ENCODE measurements at places on chromosomes 13 and 19.

- DNase-seq = peak; percentile 36
Measured at GRCh38 chr13:51614350-51614786, 30.1 kb downstream of the WDFY2 start.

DNA sequence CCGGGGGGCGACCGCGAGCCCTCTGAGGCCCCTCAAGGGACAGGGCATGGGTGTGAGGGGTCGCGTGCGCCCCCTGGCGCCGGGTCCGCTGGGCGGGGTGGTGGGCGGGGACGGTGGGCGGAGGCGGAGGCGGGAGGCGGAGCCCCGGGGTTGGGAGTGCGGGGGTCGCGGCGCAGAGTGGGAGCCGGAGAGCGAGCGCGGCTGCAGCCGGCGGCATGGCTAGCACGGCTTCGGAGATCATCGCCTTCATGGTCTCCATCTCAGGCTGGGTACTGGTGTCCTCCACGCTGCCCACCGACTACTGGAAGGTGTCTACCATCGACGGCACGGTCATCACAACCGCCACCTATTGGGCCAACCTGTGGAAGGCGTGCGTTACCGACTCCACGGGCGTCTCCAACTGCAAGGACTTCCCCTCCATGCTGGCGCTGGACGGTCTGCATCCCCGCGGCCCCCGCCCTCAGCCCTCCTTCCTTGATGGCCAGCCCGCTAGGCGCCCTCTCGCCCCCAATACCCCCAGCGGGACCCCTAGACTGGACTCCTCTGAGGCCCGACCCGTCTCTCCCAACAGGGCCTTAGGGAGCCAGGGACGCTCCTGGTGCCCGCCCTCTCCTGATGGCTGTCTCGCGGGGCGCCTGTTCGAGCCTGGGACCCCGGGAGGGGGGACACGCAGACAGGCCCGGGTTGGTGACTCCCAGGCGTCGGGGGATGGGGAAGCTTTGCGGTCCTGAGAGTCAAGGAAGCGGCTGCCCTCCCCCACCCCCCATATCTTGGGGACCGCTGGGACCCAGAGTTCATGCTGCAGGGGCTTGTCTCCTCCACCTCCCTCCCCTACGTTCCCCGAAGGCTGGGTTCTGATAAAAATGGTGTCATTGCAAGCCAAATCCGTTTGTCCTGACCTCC lies at the start of gene CLDN10:
Gene CLDN10, plus strand, starts transcription at position 182 of the 903 bp plus-strand sequence. Its CDS starts 34 bp downstream, at position 216.
- DNase-seq = no peak

GRCh38 chr13:101614491-101614890 lies 162.0 kb downstream of the ITGBL1 start:
- peak; percentile 1 for DNase-seq

DNA sequence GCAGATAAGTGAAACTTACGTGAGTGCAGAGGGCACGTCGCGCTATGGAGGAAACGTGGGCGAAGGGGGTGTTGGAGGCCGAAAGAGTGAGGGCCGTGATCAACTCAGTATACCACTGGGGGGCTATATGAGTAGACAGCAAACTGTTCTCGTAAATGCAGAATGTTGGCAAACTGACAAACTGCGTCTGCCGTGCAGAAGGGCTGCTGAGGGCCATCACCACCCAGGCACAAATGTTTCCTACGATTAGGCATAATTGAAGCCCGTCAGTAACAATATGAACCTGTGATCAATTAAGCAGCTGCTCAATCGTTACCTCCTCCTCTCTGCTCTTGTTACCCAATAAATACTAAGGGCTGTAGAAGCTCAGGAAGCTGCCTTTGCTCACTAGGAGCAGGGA lies 17.3 kb upstream of the MADCAM1 start:
- no peak for DNase-seq

GRCh38 chr19:42422092-42422900 lies 4.9 kb downstream of the LIPE start:
- no peak for DNase-seq

DNA sequence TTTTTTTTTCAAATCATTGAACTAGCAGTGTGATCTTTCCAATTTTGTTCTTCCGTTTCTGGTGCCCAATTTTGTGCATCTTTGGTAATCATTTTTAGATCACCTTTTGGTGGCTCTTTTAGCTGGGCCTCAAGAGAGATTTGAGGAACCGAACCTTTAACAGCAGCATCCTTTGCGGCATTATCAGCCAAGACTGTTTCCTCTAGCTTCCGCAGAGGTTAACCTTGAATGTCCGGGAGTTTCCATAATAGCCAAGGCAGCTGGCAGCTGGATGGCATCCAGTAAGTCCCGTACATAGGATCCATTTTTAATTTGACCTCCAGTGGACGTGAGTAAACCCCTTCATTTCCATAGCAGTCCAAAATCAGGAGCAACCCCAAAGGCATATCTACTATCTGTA lies 9.6 kb downstream of the IRGC start:
- DNase-seq = no peak

- no peak for DNase-seq
Measured at GRCh38 chr13:93689333-93689732, 462.7 kb downstream of the GPC6 start.

DNA sequence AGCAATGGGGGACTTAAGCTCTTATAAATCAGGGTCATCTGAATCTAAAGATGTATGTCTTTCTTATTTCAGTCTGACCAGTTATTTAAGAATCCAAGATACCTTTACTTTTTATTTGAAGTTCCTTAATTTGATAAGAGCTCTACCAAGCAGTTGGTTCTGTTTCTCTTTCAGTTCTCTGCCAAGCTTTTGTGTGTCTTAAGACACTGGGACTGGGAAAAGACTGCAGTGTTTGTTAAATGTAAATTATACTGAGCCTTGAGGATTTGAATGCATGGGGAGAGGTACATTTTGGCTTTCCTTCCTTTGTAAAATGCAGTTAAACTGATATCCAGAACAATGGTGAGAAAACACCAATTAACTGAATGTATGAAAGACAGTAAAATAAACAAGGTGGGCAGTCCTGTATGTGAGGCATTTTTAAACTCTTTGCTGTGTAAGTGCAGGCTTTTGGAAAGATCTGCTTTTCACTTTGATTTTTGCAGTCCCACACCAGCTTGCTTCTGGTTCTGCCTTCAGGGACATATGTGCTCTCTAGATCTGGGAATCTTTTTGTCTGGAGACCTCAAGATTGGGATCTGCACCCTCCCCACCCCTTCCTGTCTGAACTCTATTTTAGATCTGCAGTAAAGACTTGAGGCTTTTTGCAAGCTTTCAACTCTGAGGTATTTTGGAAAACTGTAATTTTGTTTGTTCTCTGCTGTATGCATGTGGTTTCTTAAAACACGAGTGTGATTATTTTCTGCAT lies 77.6 kb downstream of the LRCH1 start:
- no peak for DNase-seq

- DNase-seq = no peak
Measured at GRCh38 chr13:76971215-76971614, 20.7 kb upstream of the CLN5 start.

DNA sequence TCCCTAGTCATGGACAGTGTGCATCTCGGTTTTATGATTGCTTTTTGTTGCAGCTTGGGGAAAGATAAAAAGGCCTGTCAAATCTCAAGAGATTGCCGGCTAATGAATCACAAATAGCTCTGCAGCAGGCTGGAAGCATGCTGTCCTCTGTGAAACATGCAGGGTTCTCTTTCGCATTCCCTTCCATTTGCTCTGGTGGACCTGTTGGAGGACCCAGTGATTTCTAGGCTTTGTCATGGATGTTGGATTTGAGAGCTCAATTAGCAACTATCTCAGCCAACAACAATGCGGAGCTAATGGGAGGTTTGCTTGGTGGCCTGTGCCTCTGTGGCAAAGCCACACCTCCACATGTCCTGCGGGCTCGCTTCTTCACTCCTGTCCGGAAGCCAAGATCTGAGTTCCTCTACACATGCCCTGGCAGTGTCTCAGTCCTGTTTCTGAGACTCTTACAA lies 418.1 kb upstream of the ARGLU1 start:
- no peak for DNase-seq

DNA sequence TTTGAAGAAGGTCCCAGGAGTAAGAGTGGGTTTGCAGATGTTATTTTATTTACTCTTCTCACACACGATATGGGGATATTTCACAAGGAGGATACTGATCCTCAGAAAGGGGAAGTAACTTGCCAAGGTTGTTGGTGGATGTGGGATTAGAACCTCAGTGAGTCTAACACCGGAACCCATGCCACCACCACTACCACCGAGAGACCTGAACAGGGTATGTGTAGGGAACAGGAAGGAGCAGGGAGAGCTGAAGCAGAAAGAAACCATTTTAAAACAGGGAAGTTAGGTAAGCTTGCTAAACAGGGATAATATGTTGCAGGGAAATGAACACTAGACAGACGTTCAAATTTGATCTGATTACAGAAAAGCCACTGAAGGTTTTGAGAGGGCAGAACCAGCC lies 11.6 kb upstream of the CEACAM3 start:
- DNase-seq = no peak

DNA sequence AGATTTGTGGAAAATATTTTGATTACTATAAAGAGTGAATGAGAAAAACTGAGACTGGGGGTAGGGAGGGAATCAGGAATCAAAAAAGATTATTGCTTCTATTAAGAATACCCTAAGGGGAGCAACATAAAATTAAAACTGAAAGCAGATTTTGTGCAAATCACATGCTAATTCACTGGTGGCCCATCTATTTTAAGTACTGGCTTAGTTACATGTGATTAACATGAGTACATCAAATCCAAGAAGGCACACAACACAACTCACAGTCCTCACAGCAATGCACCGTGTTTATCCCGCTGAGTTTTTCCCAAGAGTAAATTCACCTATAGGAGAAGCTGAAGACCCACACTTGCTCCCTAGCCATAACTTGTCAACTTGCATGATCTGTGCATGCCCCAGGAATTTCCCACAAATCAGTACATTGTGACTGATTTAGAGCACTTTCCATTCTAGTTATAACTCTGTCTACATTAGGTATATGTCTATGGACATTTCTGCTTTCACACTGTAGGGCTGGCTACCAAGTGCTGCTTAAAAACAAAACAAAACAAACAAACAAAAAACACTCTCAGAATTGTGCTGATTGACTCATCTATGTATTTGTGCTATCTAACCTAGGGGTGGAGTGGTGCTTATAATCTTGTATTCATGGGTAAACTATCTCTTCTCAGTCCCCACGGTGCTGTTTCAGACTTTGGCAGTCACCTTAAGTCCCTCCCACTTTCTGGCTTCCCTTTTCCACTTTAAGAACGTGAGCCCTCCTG lies 24.3 kb downstream of the AMER2 start:
- no peak for DNase-seq

- no peak for DNase-seq
Measured at GRCh38 chr19:18385359-18385674, 641 bp upstream of the GDF15 start.

All from substantia nigra (tissue), 51 donors.